ENCODE measurements at places on chromosomes 4 and X.

GRCh38 chr4:61246034-61246433 lies 45.9 kb downstream of the ADGRL3 start:
- DNase-seq: no peak

DNA sequence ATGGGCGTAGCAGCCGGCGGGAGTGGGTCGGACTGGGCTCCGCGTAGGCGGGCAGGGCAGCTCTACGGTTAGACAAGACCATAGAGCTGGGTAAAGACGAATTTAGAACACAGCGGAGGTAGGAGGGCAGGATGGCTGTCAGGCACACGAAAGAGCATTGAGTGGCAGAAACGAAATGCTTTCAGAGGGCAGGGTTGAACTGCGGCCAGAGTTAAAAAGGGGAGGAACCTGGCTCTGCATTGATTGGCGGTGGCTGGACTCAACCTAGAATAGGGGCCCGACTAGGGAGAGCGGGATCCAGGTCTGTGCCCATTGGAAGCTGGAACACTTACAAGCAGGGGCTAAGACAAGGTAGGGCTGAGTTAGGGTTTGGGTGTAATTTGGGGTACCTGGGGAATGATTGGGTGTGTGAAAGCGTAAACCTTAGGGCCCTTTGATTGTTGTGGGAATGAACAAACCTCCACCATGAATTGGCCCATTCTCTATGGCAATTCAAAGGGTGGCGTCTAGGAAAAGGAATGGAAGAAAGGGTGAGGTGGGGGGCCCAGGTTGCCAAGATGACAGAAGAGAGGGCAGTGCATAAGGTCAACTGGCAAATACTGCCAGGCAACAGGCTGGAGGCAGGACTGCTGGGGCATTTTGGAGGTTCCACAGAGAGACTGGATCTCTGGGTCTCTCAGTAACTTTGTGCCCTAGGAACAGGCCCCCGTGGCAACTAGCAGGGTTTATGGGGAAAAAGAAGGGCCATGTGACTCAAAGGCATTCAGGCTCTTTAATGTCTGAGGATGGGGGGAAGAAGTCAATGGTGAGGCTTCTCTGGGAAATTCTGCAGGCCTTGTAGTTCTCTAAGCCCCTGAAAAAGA lies 911 bp upstream of the ELK1 start:
- no peak for DNase-seq

DNA sequence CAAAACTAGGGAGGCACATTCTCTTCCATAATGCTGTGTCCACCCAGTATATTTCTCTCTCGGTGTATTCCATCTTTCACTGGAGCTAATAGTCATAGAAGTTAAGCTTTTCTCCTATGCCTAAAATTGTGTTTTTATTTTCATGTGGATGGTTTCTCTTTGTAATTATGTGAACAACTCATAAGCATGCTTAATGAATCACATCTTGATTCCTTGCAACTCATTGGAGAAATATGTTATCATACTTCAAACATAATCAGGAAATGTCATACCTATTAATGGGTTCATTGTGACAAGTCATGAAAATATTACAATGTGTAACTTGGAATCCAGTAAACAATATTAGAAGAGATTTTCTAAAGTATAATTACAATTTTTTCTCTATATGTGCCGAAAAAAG lies 186.3 kb downstream of the SLC7A11 start:
- no peak for DNase-seq

DNA sequence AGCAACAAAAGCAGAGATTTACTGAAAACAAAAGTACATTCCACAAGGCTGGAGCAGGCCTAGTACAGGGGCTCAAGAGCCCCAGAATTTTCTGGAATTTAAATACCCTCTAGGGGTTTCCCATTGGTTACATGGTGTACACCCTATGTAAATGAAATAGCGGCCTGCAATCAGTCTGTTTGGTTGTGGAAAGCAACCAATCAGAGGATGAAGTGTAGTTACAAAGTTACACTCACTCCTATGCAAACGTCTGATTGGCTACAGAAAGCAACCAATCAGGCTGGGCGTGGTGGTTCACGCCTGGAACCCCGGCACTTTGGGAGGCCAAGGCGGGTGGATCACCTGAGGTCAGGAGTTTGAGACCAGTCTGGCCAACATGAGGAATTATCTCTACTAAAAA lies 13.8 kb upstream of the TXLNG start:
- DNase-seq: no peak

GRCh38 chrX:115260330-115260729 lies 26.4 kb upstream of the LRCH2 start:
- DNase-seq: no peak
